Stimulated activated CD4-positive, alpha-beta T cell treated with anti-CD3 and anti-CD28 coated beads, Interleukin-1b, Interleukin-23, amount 100 ng/mL, for 48 hours (primary cell): ENCODE measurements at places on chromosomes 5 and 9.

- no peak for DNase-seq
Observed at GRCh38 chr9:128421482-128421996, 882 bp downstream of the CERCAM start.

DNA sequence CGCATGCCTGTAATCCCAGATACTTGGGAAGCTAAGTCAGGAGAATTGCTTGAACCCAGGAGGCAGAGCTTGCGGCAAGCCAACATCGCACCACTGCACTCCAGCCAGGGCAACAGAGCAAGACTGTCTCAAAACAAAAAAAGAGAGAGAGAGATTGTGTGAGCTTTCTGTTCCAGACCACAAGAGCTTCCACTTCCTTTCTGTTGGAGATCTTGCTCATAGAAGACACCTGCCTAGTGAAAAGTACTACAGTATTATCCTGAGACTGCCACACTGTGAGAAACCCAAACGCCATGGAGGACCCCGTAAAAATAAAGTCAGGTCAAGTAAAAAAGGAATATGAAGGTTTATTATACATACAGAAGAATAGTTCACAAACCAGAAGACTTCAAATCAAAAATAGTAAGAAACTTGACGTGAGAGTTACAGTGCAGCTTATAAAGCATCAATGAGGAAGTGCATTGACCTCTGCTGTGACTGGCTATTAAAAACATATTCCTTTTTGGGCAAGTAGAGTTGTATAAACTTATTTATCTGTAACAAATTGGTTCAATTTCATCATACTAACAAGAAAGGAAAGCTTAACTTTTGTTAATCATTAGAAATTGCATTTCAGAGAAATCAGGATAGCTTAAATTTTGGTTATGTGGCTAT, 4.3 kb upstream of the EMB start:
- DNase-seq: no peak

GRCh38 chr5:36641431-36641830, 35.0 kb downstream of the SLC1A3 start:
- DNase-seq: no peak

DNA sequence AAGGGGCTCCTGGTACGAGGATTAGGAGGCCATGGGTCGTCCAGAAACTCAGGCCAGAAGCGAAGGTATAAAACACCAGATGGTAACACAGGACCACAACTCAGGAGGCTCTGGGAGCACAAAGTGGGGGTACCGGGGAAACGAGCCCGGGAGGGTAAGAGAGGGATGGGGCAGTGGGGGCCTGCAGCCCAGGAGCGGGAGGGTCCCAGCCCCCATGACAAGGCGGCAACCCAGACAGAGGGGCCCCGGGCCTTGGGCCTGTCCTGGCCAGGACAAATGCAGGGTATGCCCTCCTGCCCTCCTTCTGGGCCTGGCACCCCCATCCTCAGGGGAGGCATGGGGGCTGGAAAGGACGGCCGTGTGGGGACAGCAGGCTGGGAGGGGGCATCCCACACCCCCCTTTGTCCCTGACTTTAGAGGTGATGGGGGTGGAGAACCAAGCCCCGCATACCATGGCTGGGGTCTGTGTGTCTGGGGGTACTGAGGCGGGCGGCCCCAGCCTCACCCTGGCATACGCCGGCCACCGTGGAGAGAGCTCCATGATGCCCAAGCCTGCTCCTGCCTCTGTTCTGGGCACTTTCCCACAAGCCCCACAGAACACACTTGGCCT, 47.0 kb upstream of the EXOC3 start:
- DNase-seq: no peak

- no peak for DNase-seq
Observed at GRCh38 chr9:135185060-135185459, 97.6 kb downstream of the OLFM1 start.

DNA sequence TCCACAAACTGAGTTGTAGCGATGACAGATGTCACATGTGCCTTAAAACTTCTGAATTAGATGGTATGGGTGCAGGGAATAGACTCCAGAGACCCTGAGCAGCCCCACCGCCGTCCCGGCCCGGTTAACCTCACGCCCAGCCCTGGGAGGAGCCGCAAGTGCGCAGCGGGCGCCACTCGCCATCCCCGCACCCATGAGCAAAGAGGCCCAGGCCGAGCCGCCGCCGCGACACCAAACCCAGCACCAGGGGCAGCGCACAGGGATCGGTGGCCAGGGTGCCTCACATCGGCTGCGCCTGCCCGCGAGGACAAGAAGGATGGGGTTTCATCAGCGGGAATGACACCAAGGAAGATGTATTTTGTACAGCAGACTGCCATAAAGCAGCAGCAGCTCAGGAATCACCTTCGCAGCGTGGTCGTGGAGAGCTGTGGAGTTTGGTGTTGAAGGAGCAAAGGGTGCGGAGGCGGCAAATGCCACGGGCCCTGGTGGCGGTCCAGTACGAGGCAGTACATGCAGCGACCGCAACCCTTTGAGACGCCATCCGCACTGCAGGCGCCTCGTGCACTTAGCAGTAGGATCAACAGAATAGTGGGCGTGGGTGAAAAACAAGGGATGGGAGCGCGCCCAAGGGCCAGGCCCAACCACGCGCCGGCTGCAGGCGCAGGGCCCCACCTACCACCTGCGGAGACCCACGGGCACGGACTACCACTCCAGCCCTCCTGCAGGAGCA, 89.7 kb downstream of the ZNF366 start:
- DNase-seq: no peak

GRCh38 chr5:39765366-39765765, 340.6 kb upstream of the DAB2 start:
- no peak for DNase-seq

DNA sequence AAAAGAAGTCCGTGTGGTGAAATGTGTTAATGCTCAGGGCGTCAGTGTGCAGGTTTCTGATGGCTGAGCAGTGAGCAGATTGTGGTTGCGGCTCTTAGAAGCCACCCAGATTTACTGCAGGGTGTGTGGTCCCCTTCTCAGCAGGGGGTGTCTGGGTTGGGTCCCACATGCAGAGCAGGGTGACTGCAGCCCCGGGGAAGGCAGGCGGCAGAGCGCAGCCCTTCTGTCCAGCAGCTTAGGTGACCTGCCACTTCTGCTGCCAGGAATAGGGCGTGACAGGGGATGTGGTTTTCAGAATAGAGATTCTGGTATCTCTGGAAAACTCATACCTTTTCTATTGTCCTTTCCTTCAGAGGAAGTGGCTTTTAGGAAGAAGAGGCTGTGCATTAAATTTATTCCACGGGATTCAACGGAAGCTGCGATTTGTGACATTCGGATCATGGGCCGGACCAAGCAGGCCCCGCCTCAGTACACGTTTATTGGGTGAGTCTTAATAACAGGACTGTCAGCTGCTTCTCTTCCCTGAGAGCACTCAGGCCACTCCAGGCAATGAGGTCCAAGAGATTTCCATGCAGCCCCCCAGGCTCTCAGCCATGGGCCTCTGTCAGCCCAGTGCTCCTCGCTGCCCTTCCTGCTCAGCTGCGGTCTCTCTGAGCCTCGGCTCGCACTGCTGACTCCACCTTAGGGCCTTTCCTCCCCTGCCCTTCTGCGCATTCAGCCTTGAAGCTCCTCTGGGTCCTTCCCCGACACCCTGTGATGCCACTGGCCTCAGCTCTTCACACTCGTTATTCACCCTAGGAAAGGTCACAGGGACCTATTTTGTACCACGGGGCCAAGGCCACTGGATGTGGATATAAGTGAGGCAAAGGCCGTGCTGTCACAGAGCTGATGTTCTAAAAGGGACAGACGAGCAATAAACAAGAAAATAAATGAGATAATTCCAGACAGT, 65.4 kb downstream of the MVB12B start:
- DNase-seq: no peak

- no peak for DNase-seq
Observed at GRCh38 chr9:123414936-123415930, 59.2 kb downstream of the CRB2 start.

DNA sequence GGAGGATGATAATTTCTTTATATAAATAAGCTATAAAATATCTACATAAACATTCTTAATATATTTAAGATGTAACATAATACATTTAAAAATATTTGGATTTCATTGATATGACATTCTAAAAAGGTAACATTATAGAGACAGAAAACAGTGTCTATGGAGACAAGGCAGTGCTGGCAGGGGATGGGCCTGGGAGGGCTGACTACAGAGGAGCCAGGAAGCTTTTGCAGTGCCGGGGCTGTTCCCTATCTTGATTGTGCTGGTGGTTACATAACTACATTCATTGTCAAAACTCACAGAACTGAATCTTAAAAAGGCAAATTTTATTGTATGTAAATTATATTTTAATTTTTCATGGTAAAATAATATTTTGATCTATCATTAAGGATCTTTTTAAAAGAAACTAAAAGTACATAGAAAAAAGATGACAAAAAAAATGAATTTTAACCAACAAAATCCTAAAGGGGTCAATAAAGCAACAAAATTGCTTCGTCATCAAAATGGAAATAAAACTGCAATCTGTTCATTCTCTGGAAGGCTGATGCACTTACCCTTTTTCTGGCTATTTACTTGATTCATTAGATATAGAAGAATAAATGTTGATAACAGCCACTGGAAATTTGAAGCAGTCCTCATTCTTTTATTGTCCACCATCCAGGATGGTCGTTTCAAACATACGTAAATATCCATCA, 26.3 kb downstream of the LIFR start:
- no peak for DNase-seq

GRCh38 chr9:91312717-91313325, 48.9 kb downstream of the AUH start:
- DNase-seq: no peak

DNA sequence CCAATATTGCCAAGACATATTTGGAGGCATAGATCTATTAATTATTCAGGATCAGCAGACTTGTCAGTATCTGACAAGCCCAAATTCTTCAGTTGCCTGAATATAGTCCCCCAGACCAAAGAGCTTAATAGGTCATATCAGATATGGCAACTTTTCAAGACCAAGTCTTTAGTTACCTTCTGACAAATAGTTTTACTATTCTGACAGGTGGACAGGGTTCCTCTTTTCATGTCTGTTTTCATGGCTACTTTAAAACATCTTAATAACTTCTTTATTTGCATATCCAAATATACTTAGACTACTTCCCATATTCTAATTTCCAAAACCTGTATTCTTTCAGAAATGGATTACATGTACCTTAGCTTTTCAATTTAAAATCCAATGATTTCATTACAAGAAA, 65.4 kb downstream of the AUH start:
- no peak for DNase-seq

- DNase-seq: no peak
Observed at GRCh38 chr9:120482424-120483186, 97.4 kb downstream of the CDK5RAP2 start.

DNA sequence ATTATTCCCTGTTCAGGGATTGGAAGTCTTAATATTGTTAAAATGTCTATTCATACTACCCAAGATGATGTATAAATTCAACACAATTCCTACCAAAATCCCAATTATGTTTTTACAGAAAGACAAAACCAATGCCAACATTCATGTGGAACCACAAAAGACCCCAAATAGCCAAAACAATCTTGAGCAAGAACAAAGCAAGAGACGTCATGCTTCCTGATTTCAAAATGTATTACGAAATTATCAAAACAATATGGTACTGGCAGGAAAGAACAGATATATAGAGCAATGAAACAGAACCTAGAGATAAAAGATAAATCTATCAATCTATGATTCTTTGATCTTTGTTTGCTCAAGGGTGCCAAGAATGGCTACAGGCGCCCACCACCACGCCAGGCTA, 237.9 kb downstream of the TAF11L14 start:
- DNase-seq: no peak

- DNase-seq: no peak
Observed at GRCh38 chr5:154849791-154850201, 607 bp downstream of the FAXDC2 start.

GRCh38 chr9:22645893-22646292, 199.3 kb downstream of the DMRTA1 start:
- no peak for DNase-seq

GRCh38 chr9:135336722-135337527, 142.7 kb upstream of the PPP1R26 start:
- DNase-seq: no peak

GRCh38 chr5:35304291-35304690, 74.0 kb upstream of the PRLR start:
- DNase-seq: no peak

GRCh38 chr9:135827866-135828580, 79.3 kb downstream of the CAMSAP1 start:
- DNase-seq: no peak

GRCh38 chr5:116452774-116453368, 121.8 kb downstream of the SEMA6A start:
- DNase-seq: no peak

DNA sequence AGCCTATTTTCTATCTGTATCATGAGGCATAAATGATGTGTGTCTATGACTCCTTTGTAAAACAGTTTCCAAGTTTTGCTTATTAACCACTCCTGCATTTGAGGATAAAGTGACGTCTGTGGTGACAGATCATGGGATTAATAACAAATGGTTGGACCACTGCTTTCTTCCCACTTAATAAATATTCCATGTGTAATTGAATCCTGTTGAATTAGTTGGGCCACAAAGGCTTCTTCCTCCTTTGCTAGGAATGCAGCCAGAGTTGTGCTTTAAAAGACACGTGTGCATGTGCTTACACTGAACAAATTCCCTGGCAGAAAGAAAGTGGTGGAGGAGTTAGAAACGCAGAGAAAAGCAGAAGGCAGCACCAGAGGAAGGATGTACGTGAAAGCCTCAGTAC, 150.2 kb downstream of the ACTBL2 start:
- no peak for DNase-seq

DNA sequence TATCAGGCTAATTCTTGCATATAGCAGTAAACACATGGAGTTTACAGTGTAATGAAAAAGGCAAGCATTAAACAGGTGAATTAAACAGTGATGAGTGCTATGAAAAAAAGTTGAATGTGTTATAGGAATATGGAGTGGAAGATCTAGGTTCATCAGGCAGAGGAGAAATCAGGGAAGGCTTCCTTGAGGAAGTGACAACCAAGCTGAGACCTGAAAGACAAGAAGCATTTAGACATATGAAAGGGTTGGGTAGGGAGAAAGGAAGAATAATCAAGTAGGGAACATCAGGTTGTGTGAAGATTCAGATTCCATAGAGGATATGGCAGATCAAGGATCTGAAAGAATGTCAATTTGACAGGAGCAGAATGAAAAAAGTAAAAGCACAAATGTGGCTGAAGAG, 612.5 kb downstream of the PRELID2 start:
- DNase-seq: no peak

DNA sequence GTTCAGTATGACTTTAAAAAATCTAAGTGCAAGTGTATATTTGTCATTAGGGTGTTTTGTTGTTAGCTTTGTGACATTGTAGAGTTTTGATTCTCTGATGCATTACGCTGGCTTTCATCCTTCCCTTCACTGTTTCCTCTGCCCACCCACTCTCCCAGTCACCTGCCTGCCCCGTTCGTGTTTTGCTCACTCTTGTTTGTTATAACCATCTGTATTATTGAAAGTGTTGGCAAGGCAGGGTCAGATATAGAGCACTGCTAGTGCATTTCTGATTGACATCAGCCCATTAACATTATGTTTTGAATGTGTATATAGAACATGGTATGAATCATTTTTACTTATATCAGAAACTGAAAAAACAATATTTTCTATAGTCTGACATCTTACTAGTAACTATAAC, 27.3 kb downstream of the SCGB3A1 start:
- peak; percentile 30 for DNase-seq

GRCh38 chr9:87670572-87671264, 55.2 kb upstream of the CTSL start:
- DNase-seq: no peak

- no peak for DNase-seq
Observed at GRCh38 chr5:154209591-154210081, 19.1 kb downstream of the GALNT10 start.
